Hypothalamus (tissue), 51 donors: ENCODE measurements at places on chromosomes 6 and 20.

GRCh38 chr6:56348578-56348977 lies 101.2 kb upstream of the COL21A1 start:
- DNase-seq: no peak

DNA sequence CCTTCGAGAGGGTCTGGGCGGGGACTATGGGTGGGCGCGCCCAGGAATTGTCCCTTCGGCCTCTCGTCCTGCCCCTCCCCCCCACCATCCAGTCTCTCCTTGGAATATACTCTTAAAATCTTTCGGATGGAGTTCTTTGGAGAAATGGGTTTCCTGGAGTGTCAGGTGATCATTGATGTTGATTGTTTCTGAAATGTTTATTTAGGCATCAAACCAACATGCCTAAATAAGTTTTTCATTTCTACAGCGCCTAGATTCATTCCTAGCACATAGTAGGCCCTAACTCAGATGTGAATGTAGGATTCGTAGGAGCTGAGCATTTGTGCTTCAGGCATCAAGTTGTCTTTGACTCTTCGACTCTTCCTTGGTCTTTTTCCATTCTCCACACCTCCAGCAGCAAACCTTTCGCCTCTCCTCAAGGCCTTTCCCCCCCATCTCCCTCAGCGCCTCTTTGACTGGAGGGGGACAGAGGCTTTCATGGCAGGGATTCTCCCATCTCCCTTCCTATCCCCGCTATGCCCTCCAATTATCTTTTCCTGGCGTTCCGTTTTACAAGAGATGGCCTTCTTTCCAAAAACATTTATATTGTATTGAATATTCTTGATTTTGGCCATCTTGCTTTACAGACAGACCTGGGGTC lies 610 bp downstream of the CASP8AP2 start:
- no peak for DNase-seq

DNA sequence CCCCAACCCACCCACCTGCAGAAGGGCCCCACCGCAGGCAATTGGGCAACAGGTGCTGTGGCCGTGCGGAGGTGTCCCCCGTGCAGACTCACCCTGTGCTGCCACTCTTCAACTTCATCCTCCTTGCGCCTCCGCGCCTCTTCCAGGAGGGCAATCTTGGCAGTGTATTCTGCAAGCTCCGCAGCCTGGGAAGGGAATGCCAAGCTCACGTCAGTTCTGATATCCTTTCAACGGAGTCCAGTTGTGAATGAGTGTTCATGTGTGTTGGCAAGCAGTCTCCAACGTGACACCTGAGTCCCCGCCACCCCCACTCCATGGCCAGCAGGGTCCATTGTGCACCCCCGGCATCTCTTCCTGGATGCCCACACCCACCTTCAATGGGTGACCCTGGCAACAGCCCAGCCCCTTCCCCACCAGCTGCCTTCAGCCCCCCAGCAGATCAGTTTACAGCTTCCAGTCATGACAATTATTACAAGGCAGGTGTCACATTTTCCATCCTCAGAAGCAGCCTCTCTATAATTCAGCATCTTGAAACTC lies 49.9 kb downstream of the EZR start:
- no peak for DNase-seq

- no peak for DNase-seq
Observed at GRCh38 chr20:50133474-50134217, 19.9 kb downstream of the PEDS1 start.

GRCh38 chr20:51710361-51710894 lies 57.8 kb downstream of the ATP9A start:
- DNase-seq: no peak

DNA sequence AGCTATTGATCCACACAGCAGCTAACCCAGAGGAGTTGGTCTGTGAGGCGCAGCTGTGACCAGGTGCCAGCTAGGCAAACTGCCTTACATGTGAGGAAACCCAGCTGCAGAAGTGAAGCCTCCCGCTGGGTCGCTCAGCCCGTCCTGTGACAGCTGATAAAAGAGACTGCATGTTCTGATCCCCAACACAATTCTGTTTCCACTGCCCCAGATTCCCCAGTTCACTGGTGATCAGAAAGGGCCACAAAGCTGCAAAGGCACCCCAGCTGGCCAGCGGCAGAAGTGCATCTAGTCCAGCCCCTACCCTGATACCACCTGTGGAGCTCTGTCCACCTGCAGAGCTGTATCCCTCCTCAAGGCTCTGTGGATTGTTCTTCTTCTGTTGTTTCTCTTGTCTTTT lies 64.5 kb downstream of the CTNNBL1 start:
- DNase-seq: no peak

DNA sequence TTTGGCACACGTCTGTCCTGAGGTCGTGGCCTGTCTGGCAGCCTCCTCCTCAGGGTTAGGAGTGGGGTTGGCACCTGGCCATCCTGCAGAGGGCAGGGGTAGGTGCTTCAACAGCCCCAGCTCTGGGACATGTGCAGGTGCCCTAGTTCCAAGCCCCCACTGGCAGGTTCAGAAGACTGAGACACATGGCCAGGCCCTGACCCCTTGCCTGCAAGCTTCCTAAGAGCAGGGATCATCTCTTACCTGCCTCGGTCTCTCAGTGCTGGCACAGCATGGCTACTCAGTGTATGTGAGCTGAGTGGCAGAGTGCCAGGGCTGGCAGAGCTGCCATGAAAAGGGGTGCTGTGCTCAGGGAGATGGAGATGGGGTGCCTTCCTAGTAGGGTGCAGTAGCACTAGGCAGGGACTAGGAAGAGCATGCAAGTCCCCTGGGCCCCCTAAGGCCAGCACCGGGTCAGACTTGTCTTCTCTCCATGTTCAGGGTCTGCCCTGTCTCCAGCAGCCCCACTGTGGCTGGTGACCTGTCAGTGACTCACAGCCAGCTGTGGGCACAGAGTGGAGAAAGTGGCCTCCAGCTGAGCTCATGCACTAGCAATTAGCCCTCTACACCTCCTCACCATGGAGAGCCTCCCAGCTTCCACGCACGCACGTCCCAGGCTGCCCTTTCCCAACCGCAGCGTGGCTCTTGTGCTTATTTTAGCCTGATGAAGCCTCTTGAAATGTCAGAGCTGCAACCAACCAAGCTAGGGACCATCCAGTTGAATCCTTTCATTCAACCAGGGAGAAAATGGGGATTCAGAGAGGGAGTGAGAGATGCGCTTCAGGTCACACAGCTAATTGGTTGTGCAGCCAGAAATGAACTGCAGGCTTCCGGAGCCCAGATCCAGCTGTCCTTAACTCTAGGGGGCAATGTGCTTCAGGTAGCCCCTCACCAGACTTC lies 116.6 kb downstream of the MRPL14 start:
- no peak for DNase-seq

GRCh38 chr20:63234693-63235398 lies 859 bp upstream of the BIRC7 start:
- DNase-seq: no peak

- no peak for DNase-seq
Observed at GRCh38 chr20:59014680-59015389, 4.4 kb upstream of the TUBB1 start.

- no peak for DNase-seq
Observed at GRCh38 chr6:150503586-150504339, 95.9 kb upstream of the PLEKHG1 start.

- DNase-seq: no peak
Observed at GRCh38 chr6:129369737-129370136, 340.2 kb downstream of the ARHGAP18 start.

- DNase-seq: no peak
Observed at GRCh38 chr6:166523782-166524559, 62.5 kb downstream of the RAMACL start.

GRCh38 chr6:30960907-30961673 lies 20.3 kb downstream of the MUCL3 start:
- DNase-seq: no peak

- no peak for DNase-seq
Observed at GRCh38 chr20:47770935-47771334, 14.3 kb downstream of the SULF2 start.

- DNase-seq: no peak
Observed at GRCh38 chr6:38319256-38320212, 320.2 kb downstream of the BTBD9 start.

DNA sequence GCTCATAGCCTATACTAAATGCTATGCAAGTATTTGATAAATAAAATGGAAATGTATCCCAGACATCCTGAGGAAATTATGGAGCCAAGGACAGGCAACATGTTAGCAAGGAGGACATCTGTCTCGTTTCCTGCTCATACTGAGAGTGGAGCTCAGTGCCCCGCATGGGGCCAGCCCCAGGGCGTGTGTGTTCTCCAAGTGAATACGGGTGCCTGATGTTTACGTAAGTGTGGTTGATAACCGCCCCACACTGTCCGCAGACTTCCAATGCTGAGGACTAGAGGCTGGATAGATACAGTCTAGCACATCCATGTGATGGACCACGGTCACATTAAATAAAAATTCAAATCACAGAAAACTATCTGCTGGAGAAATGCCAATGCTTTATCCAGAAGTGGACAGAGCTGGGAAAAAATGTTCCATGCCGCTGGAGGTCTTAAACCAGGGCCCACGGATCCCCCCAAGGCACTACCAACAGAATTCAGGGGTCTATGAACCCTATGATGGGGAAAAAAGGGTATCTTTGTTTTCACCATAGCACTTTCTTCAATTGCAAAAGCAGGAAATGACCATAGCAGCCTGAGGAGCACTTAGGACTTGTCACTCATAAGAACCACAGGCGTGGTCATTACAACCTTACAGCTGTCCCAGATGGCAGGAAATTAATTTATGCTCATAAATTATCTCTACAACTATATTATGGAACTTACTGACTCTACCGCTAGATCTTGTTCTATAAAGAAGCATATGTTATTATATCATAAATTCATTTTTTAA lies 24.9 kb downstream of the TGM2 start:
- no peak for DNase-seq

DNA sequence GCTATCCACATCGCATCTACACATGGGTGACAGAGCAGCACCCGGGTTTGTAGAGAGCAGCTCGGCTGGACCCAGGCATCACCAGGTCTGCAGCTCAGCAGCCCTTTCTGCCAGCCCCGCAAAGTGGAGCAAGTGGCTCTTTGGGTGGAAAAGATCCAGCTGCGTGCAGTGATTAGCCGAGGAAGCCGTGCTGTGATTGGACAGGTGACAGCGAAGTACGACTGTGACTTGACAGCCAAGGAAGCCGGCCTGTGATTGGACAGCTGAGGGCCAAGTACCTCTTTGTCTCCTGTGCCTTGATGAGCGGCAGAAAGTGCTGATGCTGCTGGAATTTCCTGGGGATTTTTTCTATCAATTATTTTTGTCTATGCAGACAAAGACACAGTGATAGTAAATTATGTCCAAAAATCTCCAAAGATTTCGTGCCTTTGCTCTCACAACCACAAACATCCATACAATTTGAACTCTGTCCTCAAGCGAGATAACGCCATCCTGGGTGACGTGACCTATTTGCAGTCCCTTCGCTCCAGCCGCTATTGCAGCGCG lies 62.3 kb upstream of the GPR31 start:
- DNase-seq: no peak

- no peak for DNase-seq
Observed at GRCh38 chr20:60352017-60352416, 393.8 kb downstream of the CDH26 start.

DNA sequence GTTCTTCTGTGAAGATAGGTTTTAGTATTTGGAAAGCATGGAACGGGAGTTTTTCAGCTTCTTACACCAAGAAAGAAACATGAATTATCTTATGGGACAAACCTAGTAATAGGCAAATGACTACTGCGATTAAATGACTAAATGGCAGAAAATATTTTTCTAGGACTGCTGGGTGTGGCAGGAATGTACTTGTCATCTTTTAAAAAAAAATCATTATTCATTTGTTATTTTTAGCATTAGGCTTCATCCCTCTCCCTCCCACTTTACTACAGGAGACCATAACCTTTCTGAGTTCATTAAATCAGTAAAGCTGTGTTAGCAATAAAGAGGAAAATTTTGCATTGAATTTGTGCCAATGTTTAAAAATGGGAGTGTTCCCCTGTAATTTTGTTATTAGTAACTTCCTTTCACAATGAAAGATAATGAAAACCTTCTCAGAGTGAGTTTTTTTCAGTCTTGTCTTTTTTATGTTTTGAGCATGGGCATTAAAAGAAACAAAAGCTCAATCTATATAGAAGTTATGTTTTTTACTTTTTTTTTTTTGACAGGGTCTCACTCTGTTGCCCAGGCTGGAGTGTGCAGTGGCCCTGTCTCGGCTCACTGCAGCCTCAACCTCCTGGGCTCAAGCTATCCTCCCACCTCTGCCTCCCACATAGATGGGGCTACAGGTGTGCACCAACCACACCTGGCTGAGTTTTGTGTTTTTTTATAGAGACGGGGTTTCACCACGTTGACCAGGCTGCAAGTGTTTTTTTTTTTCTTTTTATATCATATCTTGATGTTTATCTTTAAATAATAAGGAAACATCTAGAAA lies 105.6 kb upstream of the CLDN20 start:
- no peak for DNase-seq

DNA sequence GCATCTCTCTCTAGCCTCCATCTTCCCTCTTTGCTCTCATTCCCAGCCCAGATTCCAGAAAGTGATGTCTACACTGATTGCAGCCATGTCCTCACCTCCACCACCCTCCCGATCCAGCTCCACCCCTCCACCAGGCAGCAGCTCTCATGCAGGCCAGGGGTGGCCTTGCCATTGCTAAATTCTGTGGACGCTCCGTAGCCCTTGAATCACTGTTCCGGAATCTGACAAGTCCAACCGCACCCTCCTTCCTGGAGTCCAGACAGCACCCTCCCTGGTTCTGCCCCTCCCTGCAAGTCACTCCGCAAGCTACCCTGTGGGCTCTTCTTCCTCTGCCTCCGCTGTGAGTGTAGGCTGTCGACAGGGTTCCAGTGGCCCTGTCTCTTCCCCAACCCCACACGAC lies 26.2 kb downstream of the TNXB start:
- DNase-seq: no peak

DNA sequence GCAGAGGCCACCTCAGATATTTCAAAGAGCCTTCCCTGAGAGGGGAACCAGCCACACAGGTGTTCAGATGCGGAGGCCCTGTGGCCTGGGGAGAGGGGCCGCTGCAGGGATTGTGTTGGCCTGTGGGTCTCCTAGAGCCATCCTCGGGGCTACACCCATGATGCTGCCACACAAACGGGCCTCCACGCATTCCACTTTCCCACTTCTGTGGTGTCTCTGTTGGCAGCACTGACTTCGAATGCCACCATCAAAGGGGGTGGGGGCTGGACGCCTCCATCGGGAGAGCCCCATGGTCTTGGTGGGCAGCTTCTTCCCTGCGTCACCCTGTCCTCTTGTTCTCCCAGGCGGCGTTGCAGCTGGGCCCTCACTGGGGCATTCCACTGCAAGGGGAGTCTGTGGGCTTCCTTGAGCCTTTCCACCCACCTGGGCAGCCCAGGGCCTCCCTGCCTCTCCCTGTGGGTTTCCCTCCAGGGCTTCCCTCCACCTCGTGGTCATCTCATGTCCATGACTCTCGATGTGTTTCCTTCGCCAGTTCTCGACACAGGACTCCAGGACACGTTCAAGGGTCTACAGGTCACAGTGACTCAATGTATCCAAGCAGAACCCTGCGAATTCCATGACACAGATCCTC lies 145.5 kb downstream of the ERMARD start:
- DNase-seq: no peak

GRCh38 chr6:41964201-41964887 lies 22.7 kb upstream of the CCND3 start:
- no peak for DNase-seq

DNA sequence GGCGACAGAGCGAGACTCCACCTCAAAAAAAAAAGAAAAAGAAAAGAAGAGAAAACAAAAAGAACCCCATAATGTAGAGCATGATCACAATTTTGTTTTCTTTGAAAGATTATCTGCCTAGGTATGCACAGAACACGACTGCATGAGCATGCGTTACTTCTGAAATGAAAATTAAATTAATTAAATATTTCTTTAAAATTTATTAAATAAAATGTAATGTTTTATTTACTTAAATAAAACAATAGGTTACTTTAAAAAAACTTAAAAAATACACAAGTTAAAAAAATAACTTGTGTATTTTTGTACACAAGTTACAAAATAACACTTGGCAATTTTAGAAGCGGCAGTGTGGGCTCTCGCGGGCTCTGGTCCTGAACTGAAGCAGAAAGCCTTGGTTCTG lies 107.8 kb downstream of the TFAP2A start:
- DNase-seq: no peak
